Activated T-cell treated with anti-CD3 and anti-CD28 coated beads, Interleukin-2, amount 50 U/mL, for 72 hours (primary cell): ENCODE measurements at places on chromosomes 13 and 19.

DNA sequence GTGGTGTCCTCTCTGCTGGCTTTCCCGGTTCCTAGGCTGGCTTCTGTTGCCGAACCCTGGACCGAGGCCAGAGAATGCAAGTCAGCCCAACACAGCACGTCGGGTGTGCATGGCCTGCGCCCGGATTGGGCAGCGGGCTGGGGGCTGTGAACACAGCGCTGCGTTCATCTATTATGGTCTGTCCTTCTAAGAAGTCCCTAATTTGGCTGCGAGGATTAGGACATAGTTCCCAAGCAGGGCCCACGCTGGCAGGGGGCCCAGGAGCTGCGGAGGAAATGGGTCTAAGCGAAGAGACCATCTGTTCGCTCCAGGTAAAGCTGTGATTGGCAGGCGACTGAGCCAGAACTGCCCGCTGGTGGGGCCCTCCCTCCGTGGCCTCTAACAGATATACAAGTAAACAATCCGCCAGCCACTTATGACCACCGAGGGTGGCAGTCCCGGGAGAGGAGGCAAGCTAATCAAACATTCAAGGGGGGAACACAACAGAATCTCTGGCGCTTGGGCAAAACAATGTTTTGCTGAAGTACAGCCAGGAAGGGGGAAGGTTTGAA, 6.0 kb downstream of the SYCE2 start:
- H3K4me3 ChIP-seq: no peak overlapping the region
- H3K27me3 ChIP-seq: no peaks in the 10 kb centered on the region
- no peaks in the 10 kb centered on the region for H3K36me3 ChIP-seq
- no peak for DNase-seq
- H3K27ac ChIP-seq: peak overlapping the region; percentile 79

DNA sequence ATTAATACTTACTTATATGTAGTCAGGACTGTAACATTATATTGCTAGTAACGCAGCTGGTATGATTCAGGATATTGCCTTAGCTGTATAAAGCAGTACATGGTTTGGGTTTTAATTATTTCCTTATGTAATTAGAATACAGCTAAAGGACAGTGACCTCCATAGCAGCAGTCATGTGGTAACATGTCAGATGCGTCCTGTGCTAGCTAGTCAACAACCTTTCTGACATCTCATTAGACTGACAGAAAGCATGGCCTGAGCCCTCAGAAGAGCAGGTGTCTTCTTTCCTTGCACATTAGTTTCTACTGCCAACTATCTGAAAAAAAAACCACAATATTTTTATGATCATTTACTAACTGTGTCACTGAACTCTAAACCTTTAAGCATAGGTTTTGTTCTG, 122.2 kb downstream of the MAB21L1 start:
- no peak overlapping the region for H3K27ac ChIP-seq
- DNase-seq: no peak
- no peak overlapping the region for H3K4me3 ChIP-seq
- H3K27me3 ChIP-seq: no peaks in the 10 kb centered on the region
- H3K4me1 ChIP-seq: no peaks in the 10 kb centered on the region

- peak overlapping the region; percentile 84 for H3K27ac ChIP-seq
- H3K27me3 ChIP-seq: no peaks in the 10 kb centered on the region
- H3K4me3 ChIP-seq: peak overlapping the region; percentile 42
- H3K4me1 ChIP-seq: peaks cover 97% of the 10 kb centered on the region
- DNase-seq: no peak
- H3K36me3 ChIP-seq: peaks cover 7% of the 10 kb centered on the region
Observed at GRCh38 chr13:40657951-40658350, 8.5 kb downstream of the FOXO1 start.

GRCh38 chr19:3234800-3235199, 10.3 kb downstream of the CELF5 start:
- peaks cover 13% of the 10 kb centered on the region for H3K27me3 ChIP-seq
- no peak overlapping the region for H3K27ac ChIP-seq
- peak; percentile 41 for DNase-seq
- no peaks in the 10 kb centered on the region for H3K36me3 ChIP-seq

GRCh38 chr19:1884291-1884718, 991 bp downstream of the ABHD17A start:
- peak overlapping the region; percentile 99 for H3K4me3 ChIP-seq
- H3K27me3 ChIP-seq: no peaks in the 10 kb centered on the region
- peak overlapping the region; percentile 90 for H3K27ac ChIP-seq
- peaks cover 5% of the 10 kb centered on the region for H3K36me3 ChIP-seq
- peaks cover 33% of the 10 kb centered on the region for H3K4me1 ChIP-seq

GRCh38 chr19:33283589-33283988, 18.7 kb downstream of the CEBPA start:
- no peak overlapping the region for H3K27ac ChIP-seq
- H3K36me3 ChIP-seq: peaks cover 10% of the 10 kb centered on the region
- H3K4me1 ChIP-seq: peaks cover 17% of the 10 kb centered on the region
- no peak for DNase-seq

DNA sequence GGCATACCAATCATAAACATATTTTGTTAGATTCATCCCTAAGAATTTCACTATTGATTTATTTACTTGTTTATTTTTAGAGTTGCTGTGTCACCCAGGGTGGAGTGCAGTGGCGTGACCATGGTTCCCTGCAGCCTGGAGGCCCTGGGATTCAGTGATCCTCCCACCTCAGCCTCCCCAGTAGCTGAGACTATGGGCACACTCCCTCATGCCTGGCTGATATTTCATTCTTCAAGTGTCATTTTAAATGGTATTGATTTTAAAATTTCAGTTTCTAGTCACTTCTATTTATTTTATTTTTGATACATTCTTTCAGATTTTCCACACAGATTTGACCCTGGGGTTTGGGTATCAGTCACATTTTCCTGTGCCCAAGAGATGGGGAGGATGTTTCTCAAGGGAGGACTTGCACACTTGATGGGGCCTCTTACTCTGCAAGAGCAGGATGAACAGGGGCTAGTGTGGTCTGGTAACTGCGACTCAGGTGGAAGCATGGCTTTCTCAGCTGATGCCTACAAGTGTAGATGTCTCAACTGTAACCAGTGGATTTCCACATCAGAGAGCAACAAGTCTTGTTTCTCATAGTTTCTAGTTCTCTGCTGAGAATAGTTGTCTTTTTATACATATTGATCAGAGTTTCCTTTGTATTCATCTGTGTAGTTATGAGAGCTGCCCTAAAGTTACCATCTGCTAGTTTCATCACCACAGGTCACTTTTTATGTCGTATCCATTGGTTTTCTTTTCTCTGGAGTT, 40.2 kb downstream of the CCNE1 start:
- H3K27ac ChIP-seq: peak overlapping the region; percentile 63
- H3K4me1 ChIP-seq: peaks cover 26% of the 10 kb centered on the region
- no peaks in the 10 kb centered on the region for H3K27me3 ChIP-seq
- no peaks in the 10 kb centered on the region for H3K36me3 ChIP-seq
- peak overlapping the region; percentile 36 for H3K4me3 ChIP-seq
- DNase-seq: peak; percentile 63
